ENCODE measurements at places on chromosomes 16 and 17. TPM values are rescaled to one million over a fixed set of nuclear protein-coding genes. Genes with fewer than 3 reads are reported as not detected.

KCNG4 gene
- total RNA-seq, result not detected

XYLT1 gene
- 0.98 TPM for total RNA-seq

FAM171A2 gene
- 8.4 TPM for total RNA-seq

NPIPA3 gene
- 0.33 TPM for total RNA-seq

CCL8 gene
- 0.38 TPM for total RNA-seq

OR1A1 gene
- not detected for total RNA-seq

MYO15A gene
- 0.29 TPM for total RNA-seq

CCL1 gene
- not detected for total RNA-seq

PRSS21 gene
- total RNA-seq, result 1.2 TPM

Measured in vein endothelial cell (primary cell).